ENCODE measurements at places on chromosomes 11 and 22. TPM values are rescaled to one million over a fixed set of nuclear protein-coding genes. Genes with fewer than 3 reads are reported as not detected.
A peak's percentile ranks its signal among the peaks of the same experiment; 100 is the strongest.

GRCh38 chr22:25109878-25110595, 89.6 kb upstream of the CRYBB3 start:
- no peak for DNase-seq

DNA sequence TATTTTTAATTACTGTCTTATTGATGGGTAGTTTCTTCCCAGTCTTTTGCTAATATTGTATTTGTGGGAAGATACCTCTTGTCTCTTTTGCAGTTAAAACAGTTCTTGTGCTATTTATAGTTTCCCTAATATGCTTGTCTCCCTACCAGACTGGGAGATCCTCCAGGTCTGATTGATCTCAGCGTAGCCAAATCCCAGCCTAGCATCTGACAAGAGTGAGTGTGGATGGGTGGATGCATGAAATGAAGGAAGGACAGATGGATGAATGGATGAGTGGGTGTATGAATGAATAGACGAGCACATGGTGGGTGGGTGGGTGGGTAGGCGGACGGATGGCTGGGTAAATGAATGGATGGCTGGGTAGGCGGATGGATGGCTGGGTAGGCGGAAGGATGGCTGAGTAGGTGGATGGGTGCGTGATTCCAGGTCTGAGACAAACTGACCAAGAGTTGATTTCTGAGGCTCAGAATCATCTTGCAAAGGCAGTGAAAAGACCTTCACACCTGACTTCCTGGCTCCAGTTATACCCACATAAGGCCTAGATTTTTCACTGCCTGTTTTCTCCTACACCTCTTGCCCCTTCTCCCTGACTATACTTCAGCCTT, 11.4 kb downstream of the DNAJB13 start:
- DNase-seq, result no peak

DNA sequence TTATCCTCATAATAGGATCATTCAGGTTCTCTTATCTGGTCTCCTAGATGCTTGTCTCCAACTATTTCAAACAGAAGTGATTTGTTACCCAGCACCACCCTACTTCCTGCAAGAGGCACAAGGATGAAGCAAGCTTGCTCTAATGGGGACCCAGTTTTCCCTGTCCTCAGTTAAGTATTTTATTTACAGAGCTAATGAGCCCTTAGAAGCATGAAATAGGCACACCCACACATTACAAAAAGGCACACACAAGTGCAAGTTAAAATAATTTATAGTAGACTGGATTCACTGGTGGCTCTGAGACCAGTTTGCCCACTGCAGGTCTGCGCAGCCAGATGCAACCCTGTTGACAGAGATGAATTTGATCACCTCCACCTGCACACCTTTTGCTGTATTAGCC, 167.5 kb downstream of the KIRREL3 start:
- DNase-seq, result no peak

DNA sequence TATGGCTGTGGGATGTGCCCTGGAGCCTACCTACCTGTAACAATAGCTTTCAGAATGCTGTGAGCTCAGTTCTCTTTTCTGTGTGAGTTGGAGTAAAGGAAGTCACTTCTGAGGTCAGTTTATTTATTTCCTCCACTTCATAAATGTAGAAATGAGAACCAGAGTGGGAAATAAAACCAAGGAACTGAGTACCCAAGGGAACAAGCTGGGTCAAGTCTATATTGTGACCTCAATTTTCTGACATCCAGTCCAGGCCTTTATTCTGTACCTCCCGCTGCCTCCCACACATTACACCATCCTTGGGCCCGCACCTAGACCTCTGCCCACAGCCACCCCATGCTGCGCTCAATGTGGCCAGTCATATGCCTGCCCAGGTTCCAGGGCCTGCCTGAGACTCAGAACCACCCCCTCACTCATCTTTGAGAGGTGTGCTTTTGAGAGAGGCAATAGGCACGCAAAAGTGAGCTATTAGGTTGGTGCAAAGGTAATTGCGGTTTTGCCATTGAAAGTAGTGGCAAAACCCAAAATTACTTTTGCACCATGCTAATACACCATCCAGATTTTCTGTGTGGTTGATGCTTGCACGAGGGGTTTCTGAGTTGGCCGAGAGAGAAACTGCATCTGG, 9.8 kb downstream of the MS4A6E start:
- DNase-seq, result no peak

DNA sequence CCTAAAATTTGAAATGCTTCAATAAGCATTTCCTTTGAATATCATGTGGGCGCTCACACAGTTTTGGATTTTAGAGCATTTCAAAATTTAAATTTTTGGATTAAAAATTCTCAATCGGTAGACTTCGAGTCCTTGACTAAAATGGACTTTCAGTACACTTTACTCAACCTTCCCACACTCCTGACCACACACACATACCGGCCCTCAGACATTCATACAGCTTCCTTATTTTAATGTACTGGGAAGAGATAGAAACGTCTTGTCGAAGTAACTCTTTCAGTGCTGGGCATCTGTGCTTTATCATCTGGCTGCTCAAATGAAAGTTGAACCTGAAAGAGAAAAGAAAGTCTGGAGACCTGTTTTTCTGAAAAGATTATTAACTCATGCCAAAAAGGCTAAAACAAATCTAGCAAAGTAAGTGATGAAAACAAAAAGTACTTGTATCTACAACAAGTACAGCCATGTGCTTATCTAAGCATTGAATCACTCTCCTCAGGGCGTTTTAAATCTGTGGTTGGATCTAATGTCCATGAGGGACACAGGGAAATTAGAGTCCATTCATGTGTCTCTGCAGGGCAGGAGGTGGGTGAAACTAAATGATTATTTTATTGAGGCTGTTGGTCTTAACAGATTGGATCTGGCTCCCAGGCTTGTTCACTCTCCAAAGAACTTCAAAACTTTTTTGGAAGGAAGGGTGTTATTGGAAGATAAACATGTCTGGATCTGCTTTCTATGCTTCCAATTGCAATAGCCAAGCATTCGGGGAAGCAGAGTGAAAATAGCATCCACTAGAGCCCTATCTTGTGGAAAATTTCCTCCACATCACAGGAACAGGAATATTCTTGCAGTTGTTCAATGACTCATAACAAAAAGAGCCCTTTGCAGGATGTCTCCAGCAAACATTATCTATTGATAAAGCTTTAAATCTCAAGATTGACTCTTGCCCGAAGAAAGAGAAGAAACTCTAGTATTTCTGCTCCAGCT, 47.0 kb downstream of the CARD18 start:
- no peak for DNase-seq

DNA sequence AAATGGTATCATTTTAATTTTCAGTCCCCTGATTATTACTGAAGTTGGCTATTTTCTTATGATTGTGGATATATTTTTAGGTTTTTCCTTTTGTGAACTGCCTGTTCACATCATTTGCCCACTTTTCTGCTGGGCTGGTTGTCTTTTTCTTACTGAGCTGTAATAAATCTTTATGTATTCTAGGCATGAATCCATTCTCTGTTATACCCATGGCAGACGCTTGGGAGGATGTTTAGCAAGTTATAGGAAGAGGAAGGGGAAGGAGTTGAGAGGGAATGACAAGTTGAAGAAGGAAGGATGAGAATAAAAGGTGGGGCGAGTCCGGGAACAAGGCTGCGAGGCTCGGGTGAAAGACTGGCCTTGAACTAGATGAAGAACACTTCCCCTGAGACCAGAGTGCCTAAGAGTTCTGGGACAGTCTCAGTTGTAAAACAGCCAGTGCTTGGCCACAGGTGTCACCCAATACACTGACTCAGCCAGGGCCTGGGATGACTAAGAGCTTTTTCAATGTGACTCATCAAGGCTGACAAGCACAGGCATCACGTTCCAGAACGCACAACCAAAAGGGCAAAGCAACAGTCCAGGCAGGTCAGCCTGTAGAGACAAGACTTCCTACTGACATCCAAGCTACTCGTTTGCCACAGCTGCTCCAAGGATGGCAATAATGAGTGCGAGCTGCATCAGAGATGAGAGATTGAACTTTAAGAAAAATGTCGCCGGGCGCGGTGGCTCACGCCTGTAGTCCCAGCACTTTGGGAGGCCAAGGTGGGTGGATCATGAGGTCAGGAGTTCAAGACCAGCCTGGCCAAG, 35.2 kb downstream of the LRFN4 start:
- DNase-seq, result peak; percentile 96

DNA sequence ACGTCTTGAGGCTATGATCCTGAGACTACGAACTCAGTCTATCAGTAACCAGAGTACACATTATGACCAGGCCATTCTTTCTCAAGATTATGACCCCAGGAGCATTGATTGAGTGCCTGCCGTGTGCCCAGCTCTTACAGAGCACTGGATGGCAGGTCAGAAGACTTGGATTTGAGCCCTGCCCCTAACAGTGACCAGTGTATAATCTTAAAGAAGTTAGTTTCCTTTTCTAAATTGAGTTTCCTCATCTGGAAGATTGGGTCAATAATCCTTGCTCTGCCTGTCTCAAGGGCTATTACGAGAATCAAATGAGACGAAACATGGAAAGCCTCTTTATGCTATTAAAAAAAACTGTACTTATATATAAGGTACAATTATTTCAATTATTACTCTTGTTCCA, 38.2 kb downstream of the SLCO2B1 start:
- no peak for DNase-seq

- DNase-seq, result peak; percentile 45
Measured at GRCh38 chr22:26893173-26894110, 236.1 kb downstream of the MIAT start.

DNA sequence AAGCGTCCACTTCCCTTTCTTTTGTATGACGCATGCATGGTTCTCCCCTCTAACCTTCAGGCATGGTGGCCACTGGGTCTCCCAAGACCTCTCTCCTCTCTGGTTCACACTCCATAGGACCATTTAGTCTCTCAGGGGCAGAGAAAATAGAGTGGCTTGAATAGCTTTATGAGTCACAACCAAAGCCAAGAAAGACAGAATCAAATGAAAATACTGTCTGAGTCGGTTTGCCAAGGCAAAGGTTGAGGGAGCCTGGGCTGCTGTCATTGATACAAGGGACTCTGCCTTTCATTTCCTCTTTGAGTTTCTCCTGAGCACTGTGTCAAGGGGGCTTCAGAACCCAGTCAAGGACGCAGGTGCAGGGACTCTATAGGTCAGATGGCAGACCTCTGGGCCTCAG, 44.2 kb downstream of the TENM4 start:
- DNase-seq, result peak; percentile 5

DNA sequence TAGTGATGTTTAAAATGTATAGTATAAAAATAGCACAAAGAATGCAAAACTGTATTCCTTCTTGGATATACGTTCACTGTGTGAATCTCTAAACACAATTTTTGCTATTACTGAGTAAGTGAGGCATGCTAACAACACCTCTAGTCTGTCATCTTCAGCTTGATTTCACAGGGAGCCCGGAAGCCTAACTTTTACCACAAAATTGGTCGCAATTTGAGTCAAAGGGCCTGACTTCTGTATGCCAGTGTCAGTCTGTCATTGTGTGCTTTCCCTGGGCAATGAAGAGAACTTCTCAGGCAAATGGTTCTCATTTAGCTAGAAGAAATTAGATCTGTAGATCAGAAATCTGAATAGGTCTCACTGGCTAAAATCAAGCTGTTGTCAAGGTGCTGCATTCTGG, 1059.5 kb downstream of the FAM181B start:
- no peak for DNase-seq

GRCh38 chr11:68406324-68407313, 53.9 kb upstream of the PPP6R3 start:
- DNase-seq, result no peak

DNA sequence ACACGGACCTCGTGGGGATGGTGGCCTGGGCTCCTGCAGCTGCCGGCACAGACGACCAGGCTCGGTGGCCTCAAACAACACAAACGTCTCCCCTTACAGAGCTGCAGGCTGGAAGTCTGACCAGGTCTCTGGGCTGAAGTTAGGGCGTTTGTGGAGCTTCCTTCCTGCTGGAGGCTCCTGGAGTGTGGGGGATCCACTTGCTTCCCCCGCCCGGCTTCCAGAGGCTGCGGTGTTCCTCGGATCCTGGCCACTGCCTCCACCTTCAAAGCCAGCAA, 313.5 kb downstream of the CTTN start:
- DNase-seq, result no peak

GRCh38 chr11:28077521-28077920, 30.4 kb downstream of the KIF18A start:
- no peak for DNase-seq

DNA sequence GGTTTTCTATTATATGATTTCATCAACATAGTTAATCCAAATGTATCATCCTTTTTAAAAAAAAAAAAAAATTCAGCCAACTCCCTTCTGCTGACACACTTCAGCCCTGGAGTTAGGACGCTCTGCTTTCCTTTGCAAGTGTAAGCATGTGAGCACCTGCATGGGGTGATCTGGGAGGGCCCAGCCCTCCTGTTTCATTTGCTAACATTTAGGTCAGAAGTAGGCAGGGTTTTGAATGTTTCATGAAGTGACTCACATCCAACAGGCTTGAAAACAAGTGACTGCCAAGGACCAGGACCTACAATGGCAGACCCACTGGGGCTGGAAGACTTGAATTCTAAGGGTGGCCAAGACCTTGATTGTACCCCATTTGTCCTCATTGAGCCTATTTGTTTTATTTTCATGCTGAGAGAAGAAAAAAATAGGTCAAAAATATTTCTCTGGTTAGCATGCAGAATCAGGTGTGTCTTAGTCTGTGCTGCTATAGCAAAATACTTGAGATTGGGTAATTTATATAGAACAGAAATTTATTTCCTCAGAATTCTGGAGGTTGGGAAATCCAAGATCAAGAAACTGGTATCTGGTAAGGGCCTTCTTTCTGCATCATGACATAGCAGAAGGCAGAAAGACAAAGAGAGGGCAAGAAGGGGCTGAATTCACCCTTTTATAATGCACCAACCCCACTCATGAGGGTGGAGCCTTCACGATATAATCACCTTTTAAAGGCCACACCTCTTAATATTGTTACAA, 137.6 kb downstream of the CD44 start:
- DNase-seq, result peak; percentile 53

DNA sequence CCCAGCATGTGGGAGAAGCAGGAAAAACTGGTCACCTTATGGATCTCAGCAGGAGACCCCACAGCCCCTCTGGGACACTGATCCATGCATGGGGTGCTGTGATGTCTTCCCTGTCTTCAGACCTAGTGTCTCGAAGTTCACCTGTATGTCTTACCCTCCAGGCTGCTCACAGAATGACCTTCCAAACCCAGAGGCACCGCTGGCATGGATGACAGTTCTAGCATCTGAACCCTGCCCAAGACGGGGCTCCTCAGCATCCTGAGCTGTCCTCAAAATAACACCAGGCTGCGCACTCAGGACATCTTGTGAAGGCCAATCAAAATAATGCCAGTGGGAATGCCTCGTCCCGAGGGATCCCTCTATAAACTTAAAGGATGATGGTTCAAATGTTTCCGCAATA, 824.9 kb downstream of the TBC1D22A start:
- no peak for DNase-seq

GRCh38 chr11:93529707-93530467, 13.3 kb downstream of the SMCO4 start:
- DNase-seq, result peak; percentile 57

- no peak for DNase-seq
Measured at GRCh38 chr11:114044042-114044871, 15.3 kb upstream of the ZBTB16 start.

Gene SLC25A18
- total RNA-seq, result not detected

Gene TMEM80
- total RNA-seq, result 27.0 TPM

Gene DEUP1
- not detected for total RNA-seq

Gene CLCF1
- total RNA-seq, result 39.1 TPM

Gene OR6T1
- not detected for total RNA-seq

Gene TUB
- 12.9 TPM for total RNA-seq

Gene NDUFV1
- 168 TPM for total RNA-seq

Gene ZNF215
- 4.9 TPM for total RNA-seq

Gene GLB1L2
- total RNA-seq, result not detected

Gene ISX
- total RNA-seq, result not detected

Gene MS4A15
- not detected for total RNA-seq

Gene ZFP91
- total RNA-seq, result 59.0 TPM

Gene GLYAT
- total RNA-seq, result not detected

Gene CAVIN3
- total RNA-seq, result 456 TPM

Data from GM23248 (cell line).